ENCODE measurements at places on chromosomes 1 and 21.
A peak's percentile ranks its signal among the peaks of the same experiment; 100 is the strongest.

DNA sequence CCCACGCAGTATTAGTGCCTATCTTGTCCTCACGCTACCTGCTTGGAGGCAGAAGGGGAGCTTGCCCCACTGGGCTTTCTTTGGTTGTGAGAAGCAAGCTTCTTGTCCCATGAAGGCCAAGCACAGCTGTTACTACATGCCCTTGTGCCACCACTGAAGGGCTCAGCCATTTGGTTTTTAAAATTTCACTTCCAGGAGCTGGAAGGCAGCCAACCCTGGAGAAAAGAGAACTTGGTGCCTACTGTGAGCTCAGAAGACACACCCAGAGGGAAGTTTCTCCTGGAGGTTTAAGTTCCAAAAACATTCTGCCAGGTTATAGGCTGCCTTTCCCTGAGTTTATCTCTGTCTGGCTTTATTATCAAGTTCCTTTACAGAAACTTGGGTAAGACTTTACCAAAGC is 187.4 kb downstream of the SLC35F3 start:
- DNase-seq: peak; percentile 16

GRCh38 chr21:38817371-38818324 is 11.9 kb downstream of the ETS2 start:
- DNase-seq: peak; percentile 67

- DNase-seq: peak; percentile 62
Observed at GRCh38 chr1:228898582-228898992, 163.3 kb downstream of the RHOU start.

DNA sequence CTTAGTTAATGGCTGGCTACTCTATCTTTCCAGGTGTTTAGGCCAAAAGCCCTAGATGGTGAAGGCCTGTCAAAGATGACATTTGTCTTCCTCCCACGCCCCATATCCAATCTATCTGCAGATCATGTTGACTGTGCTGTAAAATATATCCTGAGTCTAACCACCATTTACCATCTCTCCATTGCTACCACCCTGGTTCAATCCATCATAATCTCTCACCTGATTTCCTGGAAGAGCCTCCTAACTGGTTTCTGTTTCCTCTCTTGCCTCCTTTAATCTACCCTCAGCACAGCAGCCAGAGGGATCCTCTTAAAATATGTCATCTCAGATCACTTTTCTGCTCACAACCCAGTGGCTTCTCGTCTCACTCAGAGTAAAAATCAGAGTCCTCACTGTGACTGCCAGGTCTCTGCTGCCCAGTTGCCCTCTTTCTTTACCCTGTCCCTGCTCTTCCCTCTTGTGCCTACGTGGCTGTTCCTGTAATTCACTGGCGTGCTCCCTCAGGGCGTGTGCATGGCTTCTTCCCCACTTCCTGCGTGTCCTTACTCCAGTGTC is 17.8 kb downstream of the TMEM50A start:
- DNase-seq: no peak

DNA sequence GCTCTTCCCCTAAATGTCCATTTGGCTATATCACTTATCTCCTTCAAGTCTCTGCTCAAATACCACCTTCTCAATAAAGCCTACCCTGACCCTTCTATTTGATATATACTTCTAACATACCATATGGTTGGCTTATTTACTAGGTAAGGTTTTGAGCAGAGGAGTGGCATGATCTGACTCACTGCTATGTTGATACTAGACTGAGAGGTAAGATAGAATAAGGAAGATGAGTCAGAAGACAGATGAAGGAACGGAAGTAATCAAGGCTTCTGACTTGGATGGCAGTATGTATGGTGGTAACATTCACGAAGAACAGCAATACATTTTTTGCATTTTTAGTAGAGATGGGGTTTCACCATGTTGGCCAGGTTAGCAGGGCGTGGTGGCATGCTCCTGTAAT is 4.8 kb upstream of the HRNR start:
- no peak for DNase-seq
